Stimulated activated CD8-positive, alpha-beta memory T cell treated with anti-CD3 and anti-CD28 coated beads, Interleukin-15, amount 100 ng/mL, for 24 hours (primary cell): ENCODE measurements at places on chromosomes 5 and 9.

DNA sequence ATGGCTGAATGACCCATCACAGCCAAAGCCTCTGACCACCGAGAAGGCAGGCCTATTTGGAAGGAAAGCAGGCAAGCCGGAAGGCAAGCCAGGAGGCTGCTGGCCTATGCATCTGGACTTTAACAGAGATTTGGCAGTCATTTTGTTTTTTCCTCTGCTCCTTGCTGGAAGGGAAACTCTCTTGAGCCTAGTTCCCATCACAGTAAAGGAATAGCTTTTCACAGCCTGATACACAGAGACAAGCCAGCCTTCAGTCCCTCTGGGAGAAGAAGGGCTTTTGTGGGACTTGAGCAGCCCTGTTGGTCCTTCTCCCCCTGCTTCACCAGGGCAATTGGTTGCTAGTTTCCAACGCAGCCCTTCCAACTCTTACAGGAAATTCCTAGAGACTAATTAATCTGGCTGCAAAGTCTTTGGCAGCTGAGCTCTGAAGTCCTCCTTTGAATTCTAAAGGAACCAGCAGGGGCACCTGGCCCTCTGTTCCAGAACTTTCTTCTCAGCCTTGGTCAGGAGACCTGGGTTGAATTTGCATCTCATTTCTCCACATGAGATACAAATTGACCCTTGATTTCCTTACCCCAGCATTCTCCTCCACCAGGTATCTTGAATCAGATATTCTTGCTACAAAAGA lies 157.3 kb upstream of the EPB41L4A start:
- DNase-seq = no peak

GRCh38 chr9:124018730-124019697 lies 7.4 kb downstream of the LHX2 start:
- no peak for DNase-seq

DNA sequence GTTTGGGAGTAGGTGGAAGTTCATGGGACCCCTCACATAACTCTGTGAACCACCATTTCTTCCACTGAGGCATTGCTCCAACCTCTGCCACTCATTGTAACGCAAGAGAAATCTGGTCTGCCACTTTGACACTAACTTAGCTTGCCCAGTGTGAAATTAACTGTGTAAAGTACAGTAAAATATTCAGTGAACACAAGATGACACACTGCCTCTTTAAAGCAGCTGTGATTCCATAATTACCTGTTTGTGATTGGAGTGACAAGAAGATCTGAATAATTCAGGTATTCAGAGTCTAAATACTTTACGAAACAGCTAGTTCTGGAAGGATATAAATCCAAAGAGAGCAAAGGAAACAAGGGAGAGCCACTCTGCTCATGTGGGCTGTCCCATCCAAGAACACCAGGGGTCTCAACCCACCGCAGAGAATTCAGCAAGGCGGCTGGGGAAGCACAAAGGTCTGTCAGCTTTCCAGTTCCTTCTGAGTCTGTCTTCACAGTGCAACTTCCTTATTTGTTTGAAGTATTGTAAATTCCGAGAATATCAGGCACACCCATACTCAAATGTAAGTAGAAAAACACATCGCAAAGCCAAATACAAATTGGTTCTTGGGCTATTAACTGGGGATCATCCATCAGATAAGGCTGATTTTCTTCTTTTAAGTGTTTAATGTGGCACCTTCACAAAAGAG lies 86.9 kb downstream of the GNAQ start:
- DNase-seq = no peak

DNA sequence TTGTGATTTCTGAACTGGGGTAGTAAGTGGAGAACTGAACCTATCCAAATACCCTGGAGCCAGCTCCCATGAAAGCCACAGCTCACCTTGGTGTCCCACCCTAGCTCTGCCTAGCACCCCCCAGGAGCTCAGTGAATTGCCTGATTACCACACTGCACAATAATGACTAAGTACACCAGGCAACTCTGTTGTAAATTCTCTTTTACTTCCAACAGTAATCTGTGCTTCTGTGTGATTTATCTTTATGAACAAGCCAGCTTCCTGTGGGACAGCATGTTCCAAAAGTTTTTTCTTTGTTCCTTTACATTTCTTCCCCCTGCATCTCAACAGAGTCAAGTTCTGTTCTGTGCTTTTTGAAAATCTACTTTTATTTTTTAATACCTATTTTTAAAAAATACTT lies 22.1 kb upstream of the GRPEL2 start:
- DNase-seq = no peak

GRCh38 chr9:86241216-86241615 lies 18.2 kb downstream of the C9orf153 start:
- DNase-seq = no peak
